Thymus (tissue), 14 donors: ENCODE measurements at places on chromosomes 7 and 10. TPM values are rescaled to one million over a fixed set of nuclear protein-coding genes. Genes with fewer than 3 reads are reported as not detected.

Gene DOCK4
- 3.5 TPM for total RNA-seq

DNA sequence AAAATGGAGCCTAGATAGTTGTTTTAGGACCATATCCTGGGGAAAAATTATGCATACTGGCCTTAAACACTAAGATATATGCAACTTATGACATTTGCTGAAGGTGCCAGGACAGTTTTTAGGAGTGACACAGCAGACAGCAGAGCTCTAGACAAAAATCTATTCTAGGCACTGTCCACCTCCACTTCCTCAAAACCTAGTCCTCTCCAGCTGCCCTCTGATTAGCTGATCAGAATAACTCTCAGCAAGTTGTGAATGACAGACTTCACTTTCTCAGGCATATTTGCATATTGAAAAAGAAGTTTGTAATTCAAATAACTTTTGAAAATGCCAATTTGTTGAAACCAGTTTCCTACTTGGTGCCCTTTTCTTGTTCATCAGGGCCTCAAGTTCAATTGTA lies 152.3 kb upstream of the STEAP4 start:
- no peaks in the 10 kb centered on the region for H3K4me1 ChIP-seq
- H3K36me3 ChIP-seq, result no peaks in the 10 kb centered on the region
- no peak for DNase-seq
- no peaks in the 10 kb centered on the region for H3K27me3 ChIP-seq

DNA sequence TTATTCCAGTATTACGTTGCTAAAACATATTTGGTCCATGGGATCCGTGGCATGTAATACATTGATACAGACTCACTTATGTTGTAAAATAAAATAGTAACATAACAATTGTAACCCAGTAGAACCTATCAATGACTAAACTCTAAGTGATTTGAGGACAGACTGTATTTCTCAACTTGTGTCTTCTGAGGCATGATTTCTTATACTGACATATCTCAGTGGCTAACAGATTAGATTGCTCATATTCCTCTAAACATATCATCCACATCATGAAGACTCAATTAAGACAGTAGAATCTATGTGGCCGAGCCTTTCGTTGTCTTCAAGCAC lies 72.3 kb downstream of the CREB5 start:
- no peaks in the 10 kb centered on the region for H3K36me3 ChIP-seq
- no peak overlapping the region for H3K27ac ChIP-seq
- no peaks in the 10 kb centered on the region for H3K27me3 ChIP-seq
- H3K4me3 ChIP-seq, result no peak overlapping the region

DNA sequence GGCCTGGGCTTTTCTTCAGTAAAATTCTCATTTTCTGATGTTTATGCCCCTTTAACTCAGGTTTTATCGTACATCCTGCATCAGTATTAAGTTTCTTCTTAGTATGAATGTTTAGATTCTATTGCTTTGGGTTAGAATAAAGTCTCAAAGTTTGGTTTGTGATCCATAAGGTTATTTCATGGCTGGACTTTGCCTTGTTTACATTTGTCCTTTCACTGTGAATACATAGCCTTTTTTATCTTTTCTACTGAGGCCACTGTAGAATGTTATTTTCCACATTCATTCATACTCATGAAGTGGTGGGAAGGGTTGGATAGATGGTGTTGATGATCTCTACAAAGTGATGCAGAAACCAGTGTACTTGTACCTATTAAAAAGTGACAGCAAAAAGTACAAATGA lies 59.8 kb downstream of the CCSER2 start:
- H3K27ac ChIP-seq, result no peak overlapping the region
- DNase-seq, result no peak
- no peaks in the 10 kb centered on the region for H3K36me3 ChIP-seq
- no peaks in the 10 kb centered on the region for H3K4me1 ChIP-seq
- H3K27me3 ChIP-seq, result no peaks in the 10 kb centered on the region
